ENCODE measurements at places on chromosomes 5 and 9.

GRCh38 chr9:88280816-88281382 lies 107.3 kb upstream of the SPIN1 start:
- no peak for DNase-seq

DNA sequence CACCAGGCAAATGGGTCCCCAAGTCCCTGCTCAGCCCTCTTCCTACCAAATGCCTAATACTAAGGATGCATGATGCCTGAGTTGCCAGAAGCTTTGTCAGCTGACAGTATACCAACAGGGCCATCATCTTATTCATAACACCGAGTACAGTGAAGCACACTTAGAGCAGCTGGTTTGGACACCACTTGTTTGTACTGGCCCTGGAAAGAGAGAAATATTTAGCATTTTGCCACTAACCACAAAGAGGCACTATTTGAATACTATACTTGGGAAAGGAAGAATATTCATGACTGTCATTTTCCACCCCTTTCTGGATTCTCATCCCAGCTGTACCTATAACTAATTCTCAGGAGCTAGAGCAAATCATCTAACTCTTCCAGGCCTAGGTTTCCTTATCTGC lies 364.4 kb upstream of the KIF2A start:
- no peak for DNase-seq

- DNase-seq, result no peak
These were observed 67.7 kb upstream of the RAD23B start for GRCh38 chr9:107215381-107215780.

DNA sequence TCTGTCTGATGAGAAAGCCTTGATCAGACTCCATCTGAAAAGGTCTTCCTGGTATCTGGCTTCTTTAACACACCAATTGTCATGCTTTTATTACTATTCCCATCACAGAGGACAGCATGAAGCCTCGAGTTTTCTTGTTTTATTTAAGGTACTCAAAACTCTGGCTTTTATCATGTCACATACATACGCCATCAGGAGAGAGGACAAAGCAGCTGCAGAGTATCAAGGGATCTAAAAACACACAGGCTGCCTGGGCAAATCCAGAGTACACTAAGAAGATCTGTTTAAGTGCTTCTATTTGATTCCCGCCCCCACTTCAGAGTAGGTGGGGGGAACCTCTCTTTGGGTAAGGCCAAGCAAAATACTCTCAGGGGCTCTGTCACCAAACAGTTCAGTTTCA lies 277.2 kb downstream of the SPOCK1 start:
- DNase-seq, result no peak

DNA sequence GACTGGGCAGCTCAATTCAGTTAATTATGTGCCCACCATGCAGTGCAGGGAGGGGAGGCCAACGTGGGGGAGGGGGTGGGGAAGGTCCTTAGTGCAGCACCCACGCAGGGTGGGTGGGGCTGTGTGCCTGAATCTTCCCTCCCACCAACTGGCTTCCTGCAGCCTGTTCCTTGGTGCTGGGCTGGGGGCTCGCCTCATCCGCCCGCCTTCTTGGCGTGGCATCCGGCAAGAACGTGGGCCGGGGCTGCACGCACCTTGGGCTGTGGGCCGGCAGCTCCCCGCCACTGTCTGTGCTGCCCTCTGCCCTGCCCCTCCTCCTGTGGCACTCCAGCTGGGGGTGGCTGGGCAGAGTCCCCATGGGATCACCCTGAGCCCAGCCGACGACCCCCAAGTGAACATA lies 19.6 kb upstream of the RALGDS start:
- no peak for DNase-seq

DNA sequence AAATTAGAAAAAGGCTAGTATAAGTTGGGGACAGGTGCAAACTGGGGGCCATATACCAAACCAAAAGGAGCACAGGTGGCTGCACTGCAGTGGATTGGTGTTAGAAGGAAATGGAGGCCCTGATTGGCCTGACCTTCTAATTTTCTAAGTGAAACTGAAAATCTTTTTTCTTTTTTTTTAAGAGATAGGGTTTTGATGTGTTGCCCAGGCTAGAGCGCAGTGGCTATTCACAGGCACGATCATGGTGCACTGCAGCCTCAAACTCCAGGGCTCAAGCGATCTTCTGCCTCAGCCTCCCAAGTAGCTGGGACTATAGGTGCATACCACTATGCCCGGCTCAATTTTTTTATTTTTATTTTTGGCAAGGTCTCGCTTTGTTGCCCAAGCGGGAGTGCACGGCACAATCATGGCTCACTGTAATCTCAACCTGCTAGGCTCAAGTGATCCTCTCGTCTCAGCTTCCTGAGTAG lies 9.8 kb upstream of the CCDC69 start:
- DNase-seq, result no peak

Measured in NCI-H1930 (cell line).